ENCODE measurements at places on chromosomes 2 and 18.

- DNase-seq: no peak
Measured at GRCh38 chr18:79069717-79070151, 540 bp downstream of the ATP9B start.

DNA sequence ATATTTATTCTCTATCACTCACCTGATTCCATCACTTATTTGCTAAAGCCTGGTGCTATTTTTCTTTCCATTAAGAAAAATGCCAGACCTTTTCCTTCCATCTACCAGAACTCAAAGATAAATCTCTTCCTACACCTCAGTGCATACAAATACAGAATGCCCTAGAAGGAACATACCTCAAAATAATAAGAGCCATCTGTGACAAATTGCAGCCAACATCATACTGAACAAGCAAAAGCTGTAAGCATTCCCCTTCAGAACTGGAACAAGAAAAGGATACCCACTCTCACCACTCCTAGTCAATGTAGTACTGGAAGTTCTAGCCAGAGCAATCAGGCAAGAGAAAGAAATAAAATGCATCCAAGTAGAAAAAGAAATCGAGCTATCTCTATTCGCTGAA lies 315.9 kb upstream of the UBE2E3 start:
- no peak for DNase-seq

- DNase-seq: no peak
Measured at GRCh38 chr2:28480403-28481049, 15.3 kb upstream of the PLB1 start.

DNA sequence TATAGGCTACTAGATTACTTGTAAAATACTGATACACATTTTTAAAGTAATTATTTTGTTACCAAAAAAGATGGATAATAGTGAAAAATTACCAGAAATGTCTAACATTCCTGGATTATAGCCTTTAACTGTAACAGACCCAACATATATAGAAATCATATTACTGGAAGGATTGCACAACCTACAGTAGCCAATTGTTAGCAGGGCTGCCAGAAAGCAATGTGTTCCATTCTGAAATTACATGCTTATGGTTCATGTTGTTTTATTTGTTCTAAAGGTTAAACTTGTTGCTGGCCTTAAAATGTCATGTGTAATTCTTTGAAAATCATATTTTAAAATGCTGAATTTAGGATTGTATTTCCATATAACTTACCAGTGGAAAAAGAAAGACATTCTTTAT lies 793.6 kb upstream of the ACVR2A start:
- DNase-seq: no peak

- DNase-seq: no peak
Measured at GRCh38 chr18:61900504-61901281, 7.9 kb upstream of the RNF152 start.

DNA sequence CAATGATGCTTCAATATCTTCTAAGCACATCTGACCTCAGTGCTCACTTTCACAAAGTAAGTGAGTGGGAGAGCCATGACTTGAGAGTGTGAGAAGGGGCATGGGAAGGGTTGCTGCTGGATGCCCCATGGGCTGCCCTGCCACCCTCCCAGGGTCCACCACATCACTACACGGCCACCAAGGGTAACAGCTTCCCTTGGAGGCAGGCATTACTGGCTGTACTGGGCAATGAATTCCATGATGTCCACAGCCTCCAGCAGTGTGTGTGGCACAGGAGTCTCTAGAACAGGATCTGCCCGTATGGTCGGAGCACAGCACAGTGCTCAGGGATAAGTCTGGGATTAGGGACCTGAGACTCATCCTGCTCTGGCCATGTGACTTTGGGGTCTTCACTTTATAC lies 481.0 kb upstream of the MYT1L start:
- DNase-seq: no peak

DNA sequence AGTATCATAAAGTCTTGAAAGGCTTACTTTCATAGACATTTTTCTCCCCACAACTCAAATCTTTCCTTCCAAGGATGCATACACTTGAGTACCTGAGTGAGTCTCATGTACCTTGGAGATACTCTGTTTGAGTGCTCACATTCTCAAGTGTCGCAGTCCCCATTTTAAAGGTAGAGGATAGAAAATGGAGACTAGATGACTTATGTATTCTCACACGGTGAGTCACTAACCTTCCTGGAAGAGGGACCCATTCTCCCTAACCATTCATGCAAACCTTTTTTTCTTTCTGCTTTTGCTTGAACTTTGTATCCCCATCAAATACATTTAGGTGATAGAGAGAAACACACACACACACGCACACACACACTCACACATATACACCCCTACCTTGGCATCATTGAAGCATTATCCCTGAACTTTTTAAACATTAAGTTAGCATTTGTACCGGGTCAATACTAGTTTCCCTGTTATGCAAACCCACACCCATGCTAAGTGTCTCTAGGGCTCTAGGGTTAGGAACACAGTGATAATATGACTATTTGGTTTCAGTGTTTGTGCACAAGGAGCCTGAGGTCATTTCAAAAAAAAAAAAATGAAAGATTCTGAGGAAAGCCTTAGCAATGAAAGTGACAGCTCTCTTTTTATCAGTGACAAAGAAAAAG lies 236.2 kb downstream of the IKZF2 start:
- no peak for DNase-seq

DNA sequence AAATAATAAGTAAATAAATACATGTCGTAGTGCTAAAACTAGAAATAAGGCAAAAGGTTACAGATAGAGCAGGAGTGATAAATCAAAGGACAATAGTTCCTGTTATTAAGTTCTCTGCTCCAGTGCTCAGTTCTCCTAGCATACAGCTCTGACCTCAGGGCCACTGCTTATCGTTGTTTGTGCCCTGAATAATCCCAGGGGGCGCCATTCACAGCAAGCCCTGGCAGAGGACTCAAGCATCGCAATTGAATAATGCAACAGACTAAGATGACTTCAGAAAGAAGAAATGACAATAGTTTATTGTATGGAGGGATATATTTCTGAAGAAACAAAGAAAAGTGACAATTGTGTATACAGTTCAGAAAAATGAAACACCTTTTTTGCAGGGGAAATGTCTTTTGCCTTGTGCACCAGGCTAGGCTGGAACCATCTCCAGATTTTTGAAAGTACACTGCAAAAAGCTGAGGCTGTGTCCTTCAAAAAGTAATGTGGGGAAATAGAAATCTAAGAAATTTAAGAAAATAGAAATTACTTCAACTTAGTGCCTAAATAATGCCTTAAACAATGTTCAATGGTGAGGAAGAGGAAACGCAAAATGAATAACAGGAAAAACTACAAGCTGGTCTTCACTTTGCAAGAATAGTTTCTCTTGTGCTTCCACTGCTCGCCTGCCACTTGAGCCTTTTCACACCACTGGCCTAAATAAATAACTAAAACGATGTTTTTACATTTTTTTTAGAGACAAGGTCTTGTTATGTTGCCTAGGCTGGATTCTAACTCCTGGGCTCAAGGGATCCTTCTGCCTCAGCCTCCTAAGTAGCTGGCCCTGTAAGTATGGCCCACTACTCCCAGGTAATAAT lies 19.0 kb upstream of the CCNYL1 start:
- no peak for DNase-seq

- DNase-seq: no peak
Measured at GRCh38 chr2:33391529-33392255, 84.8 kb upstream of the RASGRP3 start.

GRCh38 chr2:236712961-236713673 lies 143.5 kb downstream of the ACKR3 start:
- no peak for DNase-seq

DNA sequence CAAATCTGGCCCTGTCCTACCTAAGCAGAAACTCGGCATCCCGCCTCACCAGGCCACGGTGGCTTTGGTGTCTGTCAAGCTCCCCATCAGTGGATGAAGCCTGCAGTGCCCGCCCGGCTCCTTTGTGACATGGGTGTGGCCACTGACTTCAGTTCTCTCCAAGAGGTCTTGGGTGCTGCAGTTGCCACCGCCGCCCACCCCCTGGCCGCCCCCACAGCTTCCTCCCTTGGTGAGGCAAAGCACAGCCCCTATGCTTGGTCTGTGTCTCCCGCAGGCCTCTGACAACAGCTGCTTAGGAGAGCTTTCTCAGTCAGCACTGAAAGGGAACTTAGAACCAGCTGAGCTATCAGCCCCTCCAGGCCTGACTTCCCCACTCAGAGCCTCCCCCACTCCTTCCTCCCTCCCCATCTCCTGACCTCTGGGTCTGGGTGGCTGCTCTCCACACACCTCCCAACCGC lies 22.9 kb upstream of the GPR55 start:
- no peak for DNase-seq

DNA sequence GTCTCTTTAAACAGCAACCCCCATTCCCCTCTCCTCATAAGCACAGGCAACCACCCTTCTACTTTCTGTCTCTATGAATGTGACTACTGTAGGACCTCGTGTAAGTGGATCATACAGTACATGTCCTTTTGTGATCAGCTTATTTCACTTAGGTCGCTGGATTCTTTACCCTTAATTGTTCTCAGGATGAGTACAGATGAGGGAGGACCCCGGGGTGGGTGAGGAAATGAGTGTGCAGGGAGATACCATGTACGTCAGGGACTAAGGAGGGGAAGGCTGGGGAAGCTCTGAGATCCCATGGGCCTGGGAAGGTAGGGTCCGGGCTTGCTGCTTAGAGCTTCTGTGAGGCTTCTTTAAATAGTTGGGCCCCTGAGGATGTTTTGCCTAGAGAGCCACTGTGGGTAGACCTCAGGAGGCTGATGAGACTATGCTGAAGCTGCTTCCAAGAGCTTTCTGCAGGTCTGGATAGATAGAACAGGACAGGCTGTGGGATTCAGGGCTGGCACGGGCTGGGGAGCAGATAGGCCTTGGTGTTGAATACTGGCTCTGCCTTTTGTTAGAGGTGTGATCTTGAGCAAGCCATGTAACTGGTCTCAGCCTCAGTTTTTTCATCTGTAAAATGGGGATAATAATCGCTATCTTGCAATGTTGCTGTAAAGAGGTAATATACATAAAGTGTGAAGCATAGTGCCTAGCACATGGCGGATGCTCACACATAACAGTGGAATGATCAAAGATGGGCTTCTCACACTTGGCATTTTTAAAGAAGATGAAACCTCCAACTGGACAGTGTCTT lies 155.3 kb downstream of the PRKCE start:
- DNase-seq: no peak

DNA sequence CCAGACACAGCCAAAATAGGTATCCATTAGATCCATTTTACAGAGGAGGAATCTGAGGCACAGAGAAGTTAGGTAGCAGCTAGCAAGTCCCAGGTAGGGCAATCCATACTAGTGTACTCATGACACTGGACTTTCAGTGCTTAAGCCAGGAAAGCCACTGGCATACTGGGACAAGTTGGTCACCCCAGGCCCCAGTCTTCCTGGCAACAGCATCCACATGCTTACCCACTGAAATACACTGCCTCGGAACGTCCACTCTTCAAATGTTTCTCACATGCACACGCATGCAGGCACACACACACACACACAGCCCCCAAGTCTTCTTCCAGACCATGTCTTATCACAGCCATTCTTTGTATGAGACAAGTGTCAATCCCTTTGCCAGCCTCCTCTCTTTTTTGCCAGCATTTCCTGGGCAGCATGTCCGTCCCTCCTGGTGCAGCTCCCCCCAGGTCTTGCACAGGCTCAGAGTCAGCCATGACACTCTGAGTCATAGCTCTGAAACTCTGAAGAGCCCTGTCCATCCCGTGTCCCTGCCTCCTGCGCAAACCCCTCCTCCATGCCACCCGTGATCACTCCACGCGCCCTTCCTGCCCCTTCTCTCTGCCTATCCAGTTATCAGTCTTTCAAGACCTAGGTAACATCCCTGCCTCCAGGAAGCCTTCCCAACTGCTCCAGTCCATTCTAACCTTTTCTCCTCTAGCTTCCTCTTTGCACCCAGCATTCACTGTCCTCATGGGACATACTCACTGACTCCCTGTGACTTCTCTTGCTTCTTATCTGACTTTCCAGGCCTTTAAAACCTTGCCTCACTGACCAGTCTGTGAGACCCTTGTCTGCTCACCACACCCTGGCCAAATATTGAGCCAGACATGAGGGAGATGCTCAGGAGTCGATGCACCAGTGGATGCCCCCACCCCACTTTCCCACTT lies 10.9 kb upstream of the TEX261 start:
- no peak for DNase-seq

- DNase-seq: peak; percentile 31
Measured at GRCh38 chr18:54223568-54224241, 764 bp downstream of the MBD2 start.

GRCh38 chr2:223214394-223215253 lies 162.6 kb downstream of the KCNE4 start:
- DNase-seq: no peak

DNA sequence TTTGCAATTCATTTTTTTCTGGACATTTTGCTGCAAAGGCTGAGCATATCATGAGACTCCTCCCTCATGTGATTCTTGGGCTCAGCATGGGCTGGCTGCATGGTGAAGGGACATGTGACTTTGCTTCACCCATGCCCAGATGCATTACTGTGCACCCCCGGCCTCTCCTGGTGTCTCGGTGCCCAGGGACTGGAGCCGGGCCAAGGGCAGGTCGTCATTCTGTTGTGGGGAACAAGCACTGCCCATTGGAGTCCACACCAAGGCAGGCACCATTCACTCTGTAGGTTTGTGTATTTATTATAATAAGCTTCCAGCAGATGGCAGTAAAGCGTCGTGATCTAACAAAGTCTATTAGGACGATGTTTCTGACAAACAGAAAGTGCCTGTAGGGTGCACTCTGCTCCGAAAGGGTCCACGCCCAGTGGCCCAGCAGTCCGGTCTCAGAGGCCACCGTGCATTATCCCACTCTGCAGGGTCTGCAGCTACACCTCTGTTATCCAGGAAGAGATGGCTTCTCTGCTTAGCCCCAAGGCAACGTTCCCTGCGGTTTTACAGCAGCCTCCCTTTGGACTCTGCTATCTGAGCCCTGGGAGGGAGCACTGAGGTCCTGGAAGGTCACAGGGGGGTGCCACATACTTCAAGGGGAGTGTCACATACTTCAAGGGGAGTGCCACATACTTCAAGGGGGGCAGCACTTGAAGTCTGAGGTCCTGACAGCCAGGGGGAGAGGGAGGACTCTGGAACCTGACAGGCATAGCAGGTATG lies 219.6 kb downstream of the TSN start:
- peak; percentile 16 for DNase-seq

DNA sequence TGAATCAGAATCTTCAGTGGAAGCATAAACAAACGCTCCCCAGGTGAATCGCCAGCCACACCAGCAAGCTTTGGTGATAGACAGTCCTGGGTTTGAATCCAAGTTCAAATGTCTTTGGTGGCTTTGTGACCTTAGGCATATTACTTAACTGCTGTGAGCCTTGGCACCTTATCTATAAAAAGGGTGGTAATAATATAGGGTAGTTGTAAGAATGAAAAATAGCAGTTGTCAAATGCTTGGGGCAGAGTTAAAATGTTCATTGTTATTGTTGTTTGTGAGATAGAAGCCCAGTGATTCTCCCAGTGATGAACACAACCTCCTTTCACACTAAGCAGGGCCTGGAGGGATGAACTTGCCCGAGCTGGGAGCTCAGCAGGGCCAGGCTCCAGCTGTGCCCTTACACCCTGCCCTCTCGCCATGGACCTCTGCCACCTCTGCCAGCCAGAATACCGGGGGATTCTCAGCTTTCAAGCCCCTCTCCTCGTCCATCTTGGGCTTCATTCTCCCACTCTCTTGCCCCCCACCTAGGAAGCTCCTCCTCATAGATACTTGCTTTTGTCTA lies 6.1 kb upstream of the TMBIM1 start:
- no peak for DNase-seq

- no peak for DNase-seq
Measured at GRCh38 chr18:23798824-23799223, 109.6 kb downstream of the LAMA3 start.

- DNase-seq: no peak
Measured at GRCh38 chr2:217658806-217659205, 344.0 kb downstream of the TNS1 start.

GRCh38 chr2:239830121-239831000 lies 194.8 kb downstream of the NDUFA10 start:
- DNase-seq: no peak

All from brain pericyte (primary cell).